ENCODE measurements at places on chromosomes 6 and 20.

DNA sequence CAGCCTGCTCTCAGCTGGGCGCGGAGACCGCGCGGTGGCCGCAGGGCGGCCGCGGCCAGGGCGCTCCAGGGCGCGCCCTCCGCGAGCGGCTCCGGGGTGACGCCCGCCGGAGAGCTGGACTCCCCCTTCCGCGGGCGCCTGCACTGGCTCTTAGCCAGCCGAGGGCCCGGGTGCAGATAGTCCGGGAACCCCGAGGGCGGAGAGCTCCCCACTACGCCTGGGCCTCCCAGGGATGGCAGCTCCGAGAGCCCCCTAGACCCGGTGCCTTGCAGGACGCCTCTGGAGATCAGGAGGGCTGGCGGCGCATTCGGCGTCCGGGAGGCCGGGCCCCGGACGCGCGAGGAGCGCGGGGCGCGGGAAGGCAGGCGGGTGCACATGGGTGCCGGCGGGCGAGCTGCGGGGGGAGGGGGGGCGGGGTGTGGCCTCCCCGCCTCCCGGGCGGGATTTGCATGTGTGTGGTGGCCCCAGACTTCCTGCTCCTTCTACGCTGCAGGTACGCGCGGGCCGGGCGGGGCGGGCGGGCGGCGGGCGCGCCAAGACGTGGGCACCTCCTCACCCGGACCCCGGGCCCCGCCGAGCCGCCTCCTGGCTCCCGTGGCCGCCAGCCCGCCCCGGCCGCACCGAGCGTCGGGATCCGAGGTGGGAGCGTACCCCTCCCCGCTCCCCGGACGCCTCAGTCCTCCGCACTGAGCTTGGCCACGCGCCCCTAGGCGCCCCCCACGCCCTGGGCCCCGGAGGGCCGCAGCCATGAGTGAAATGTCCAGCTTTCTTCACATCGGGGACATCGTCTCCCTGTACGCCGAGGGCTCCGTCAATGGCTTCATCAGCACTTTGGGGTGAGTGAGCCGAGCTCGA is at the start of gene ITPR3:
Gene ITPR3, plus strand, starts transcription at position 467 of the 855 bp plus-strand sequence. Its CDS starts 281 bp downstream, at position 748.
- peak; percentile 81 for DNase-seq

- DNase-seq = no peak
Measured at GRCh38 chr6:138339024-138339423, 38.7 kb upstream of the SMIM28 start.

- no peak for DNase-seq
Measured at GRCh38 chr6:161200610-161201370, 73.1 kb downstream of the AGPAT4 start.

GRCh38 chr6:158627940-158628211 is 16.7 kb downstream of the DYNLT1 start:
- DNase-seq = no peak

- DNase-seq = no peak
Measured at GRCh38 chr6:77036400-77036799, 426.9 kb downstream of the HTR1B start.

DNA sequence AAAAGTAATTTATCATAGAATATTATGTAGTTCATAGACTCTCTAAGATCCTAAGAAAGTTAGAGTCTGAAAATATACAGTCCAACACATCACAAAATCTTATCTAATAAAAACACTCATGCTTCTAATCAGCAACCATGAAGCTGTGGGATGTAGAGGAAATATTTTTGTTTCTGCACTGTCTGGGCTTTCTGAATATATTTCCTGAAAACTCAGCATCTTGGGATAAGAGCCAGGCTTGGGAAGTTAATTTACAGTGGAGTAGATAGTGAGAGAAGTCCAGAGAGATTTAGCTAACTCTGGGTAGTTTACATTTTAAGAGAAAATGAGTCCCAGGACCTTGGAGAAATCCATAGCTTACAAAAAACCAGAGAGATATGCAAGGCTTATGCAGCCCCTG is 150.4 kb upstream of the BMP5 start:
- no peak for DNase-seq

GRCh38 chr6:116971959-116972358 is 94.9 kb downstream of the RFX6 start:
- peak; percentile 44 for DNase-seq

GRCh38 chr6:22970004-22970403 is 400.6 kb downstream of the HDGFL1 start:
- DNase-seq = no peak

- DNase-seq = peak; percentile 44
Measured at GRCh38 chr6:37971711-37972390, 152.3 kb downstream of the ZFAND3 start.

DNA sequence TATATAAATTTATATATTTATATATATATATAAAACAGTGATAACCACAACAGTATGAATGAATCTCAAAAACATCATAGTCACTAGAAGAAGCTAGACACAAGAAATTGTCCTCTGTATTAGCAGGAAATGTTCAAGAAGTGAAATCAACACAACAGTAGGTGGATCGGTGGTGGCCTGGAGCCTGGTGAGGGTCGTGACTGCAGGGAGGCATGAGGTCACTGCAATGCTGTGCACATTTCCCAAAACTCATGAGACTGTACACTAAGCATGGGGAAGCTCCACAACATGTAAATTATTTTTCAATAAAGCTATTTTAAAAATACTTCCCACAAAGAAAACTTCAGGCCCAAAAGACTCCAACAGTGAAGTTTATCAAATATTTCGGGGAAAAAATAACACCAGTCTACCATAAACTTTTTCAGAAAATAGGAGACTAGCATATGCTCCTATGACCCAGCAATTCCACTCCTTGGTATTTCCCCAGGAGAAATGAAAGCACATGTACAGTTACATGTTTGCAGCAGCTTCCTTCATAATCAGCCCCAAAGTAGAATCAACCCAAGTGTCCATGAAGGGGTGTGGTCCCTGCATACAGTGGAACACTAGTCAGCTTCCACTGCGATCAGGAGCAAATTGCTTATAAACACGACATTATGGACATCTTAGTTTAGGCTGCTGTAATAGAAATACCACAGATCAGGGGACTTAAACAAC is 144.2 kb downstream of the TBXT start:
- DNase-seq = no peak

DNA sequence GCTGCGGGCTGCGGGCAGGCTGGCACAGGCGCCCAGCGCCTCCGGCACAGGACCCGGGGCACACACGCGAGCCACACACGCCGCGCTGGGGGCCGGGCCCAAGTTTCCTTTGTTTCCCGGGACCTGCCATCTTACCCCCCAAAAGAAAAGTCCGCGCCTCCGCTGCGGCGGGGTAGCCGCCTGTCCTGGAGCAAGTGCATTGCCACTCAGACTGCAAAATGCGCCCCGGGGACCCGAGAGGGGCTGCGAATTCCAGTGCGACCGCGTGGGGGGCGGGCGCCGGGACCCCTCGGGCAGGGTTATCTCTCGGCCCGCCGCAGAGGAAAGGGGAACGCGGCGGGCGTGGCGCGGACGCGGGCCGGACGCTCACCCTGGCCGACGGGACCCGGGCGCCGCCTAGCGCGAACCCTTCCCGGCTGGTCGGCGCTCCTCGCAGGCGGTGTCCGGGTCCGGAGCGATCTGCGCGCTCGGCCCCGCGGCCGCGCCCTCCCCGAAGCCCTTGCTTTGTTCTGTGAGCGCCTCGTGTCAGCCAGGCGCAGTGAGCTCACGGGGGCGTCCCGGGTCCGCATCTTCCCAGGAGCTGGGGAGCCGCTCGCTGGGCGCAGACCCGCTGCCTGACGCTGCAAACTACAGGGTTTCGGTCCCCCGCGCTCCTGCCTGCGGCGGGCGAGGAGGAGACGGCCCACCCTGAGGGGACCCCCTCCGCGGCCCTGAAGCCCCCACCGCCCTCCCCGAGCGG is 639 bp upstream of the CD24 start:
- DNase-seq = no peak

DNA sequence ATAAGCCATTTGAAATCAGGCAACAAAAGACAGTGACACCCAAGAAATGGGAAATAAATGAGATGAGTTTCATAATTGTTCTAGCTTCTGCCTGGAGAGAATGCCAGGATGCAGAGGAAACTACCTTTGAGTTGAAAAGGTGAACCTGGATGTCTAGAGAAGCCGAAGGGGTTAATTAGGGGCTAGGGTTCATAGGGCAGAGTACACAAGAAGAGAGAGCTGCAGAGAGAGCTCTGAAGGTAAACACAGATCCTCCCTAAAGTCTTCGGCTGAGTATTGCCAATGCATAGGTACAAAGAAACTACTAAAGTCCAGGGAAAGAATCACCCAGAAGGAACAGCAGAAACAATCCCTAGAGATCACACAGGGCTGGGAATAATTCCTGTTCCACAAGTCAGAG is 119.7 kb upstream of the BEND3 start:
- DNase-seq = no peak

- peak; percentile 27 for DNase-seq
Measured at GRCh38 chr20:21571841-21572690, 58.2 kb upstream of the NKX2-2 start.

- DNase-seq = no peak
Measured at GRCh38 chr6:76453270-76453669, 380.8 kb upstream of the IMPG1 start.

- peak; percentile 89 for DNase-seq
Measured at GRCh38 chr20:38804682-38805501, 605 bp upstream of the PPP1R16B start.

- no peak for DNase-seq
Measured at GRCh38 chr6:52511572-52512151, 65.2 kb downstream of the TRAM2 start.

GRCh38 chr20:33175123-33175522 is 7.2 kb downstream of the BPIFA2 start:
- DNase-seq = no peak

DNA sequence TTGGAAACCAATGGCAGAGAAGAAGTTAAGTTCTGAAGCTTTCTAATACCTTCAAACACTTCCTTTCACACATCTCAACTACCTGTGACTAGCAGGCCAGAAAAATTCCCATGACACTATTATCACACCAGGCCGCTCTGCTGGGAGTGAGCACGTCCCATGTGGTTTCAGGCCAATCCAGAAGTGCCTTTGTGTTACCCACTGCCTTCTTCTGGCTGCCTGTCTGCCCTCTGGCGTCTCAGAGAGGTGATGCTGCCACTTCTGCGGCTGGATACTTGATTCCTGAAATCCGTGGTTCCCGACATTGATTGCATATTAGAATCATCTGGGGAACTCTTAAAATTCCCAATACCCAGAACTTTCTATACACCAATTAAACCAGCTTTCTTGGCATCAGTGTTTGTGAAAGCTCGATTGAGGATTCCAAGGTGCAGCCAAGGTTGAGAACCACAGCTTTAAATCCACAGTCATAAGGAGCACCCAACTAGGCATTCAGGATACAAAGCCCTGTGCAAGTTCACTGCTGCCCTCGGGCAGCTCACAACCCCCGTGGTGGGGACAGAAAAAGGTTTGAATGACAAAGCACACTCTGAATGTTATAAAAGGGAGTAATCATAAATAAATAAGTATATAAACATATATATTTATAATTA is 65.6 kb downstream of the STMND1 start:
- DNase-seq = no peak

- DNase-seq = no peak
Measured at GRCh38 chr6:110646951-110647910, 168.0 kb downstream of the CDK19 start.

DNA sequence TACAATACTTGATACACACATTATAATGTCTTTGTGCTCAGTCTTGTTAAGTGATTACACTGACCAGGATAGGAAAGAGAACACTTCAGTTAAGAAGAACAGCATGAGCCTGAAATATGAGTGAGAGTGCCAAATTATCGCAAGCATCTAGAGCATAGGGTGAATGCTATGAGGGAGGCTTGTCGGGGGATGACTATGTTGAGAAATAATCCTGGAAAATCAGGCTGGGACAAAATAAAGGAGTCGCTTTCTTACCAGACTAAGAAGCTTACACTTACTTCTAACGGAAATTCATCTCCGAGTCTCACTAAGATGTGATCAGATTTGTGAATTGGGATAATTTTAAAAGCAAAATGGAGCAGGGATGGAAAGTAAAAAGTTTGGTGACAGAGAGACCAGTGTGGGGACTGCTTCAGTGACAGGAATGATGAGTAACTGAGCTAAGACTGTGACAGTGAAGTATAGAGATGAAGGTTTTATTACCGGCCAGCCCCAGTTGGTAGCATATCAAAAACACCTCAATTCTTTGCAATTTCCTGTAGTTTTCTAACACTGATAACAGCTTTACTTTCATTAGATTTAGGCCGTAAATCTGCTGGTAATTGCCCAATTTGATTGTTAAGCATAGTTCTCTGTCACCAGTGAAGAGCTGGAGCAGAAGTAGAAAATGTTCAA is 48.4 kb upstream of the DEFB112 start:
- DNase-seq = no peak

GRCh38 chr20:58975353-58975752 is 5.7 kb upstream of the NELFCD start:
- no peak for DNase-seq

- peak; percentile 53 for DNase-seq
Measured at GRCh38 chr20:53621482-53622246, 28.0 kb upstream of the ZNF217 start.

- no peak for DNase-seq
Measured at GRCh38 chr6:37882724-37883413, 63.3 kb downstream of the ZFAND3 start.

DNA sequence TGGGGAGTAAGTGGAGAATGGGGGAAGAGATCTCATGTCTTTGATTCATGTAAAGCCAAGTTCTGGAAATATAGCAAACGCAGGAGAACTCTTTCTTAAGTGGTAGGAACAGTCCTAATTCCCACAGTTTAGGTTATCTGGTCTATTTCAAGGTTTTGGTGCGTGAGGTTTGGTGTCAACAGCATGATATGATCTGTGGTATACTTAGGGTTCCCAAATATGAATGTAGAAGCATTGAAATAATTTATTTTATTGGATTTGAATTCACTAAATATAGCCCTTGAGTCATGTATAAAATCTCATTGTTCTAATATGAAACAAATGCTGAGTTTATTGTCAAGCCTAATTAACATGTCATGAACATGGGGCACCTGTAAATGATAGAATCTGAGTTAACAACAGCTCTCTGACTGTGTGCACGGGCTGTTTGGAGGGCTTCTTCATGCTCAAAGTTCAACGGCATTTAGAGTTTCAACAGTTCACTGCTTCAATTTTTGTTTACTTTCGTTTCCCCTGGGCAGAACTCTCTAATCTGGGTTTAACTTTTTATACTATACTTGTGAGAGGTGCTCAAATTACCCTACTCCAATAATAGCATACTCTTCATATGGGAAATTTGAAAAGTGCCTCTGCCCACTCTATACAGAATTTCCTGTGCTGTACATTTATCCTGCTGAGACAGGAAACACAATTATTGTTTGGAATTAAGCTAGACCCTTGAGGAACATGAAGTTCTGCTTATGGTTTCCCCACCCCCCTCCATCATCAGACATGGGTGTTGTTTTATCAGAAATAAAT is 236.3 kb upstream of the ZNF217 start:
- DNase-seq = peak; percentile 47

All from DND-41 (cell line).